ENCODE measurements at places on chromosomes 4 and X.

- DNase-seq, result no peak
Measured at GRCh38 chr4:107742791-107743190, 22.8 kb upstream of the PAPSS1 start.

GRCh38 chr4:20839957-20840356 lies 139.7 kb downstream of the PACRGL start:
- peak; percentile 33 for DNase-seq

DNA sequence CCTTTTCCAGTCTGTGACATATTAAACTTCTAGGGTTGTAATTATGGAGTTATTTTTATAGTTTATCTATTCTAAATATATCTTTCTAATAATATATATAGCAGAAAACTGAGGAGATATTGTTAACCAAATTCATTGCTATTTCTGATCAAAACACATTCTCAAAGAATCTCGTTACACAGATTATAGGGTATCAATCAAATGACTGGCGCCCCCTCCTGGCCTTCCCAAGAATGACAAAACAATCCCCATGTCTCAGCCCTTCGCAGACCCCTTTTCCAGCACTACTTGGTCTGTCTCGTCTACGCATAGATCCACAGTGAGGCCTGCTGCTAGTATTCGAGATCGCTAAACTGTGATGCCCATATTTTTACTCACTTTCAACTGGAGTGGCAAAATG lies 209.3 kb downstream of the GPC3 start:
- DNase-seq, result no peak

DNA sequence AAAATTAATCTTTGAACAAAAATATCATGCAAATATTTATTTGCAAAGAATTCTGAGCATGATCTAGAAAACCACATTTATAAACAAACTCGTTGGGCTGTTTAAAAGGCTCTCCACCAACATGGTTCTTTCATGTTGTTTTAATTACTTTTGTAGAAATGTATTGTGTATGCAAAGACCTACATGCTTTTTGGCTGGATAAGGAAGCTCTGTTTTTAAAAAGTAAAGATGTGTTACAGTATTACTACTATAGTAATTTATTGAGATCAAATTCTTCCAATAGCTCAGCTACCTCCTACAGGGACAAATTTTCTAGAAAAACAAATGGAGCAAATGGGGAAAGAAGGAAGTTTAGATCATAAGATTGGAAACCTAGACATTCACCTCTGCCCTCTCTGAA lies 177.5 kb upstream of the TTC29 start:
- DNase-seq, result no peak

- DNase-seq, result no peak
Measured at GRCh38 chr4:74304095-74304625, 4.1 kb upstream of the EPGN start.

DNA sequence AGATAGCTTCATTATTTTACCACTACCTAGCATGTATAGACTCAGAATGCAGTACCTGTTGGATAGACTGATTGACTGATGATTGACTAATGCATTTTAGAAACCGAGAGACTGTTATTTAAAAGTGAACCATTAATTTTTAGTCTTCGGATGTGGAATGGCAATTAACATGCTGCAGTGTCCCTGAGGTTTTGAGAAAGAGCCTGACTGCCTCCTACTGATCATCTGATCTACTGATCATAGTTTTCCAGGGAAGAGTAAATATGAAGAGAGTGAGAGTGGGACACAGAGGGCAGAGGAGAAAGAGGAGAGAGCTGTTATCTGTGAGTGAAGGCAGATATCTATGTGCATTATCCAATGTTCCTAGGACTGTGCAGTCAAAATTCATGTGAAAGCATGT lies 764.7 kb downstream of the TRIML1 start:
- DNase-seq, result no peak

GRCh38 chr4:181911420-181911819 lies 331.8 kb upstream of the TENM3 start:
- DNase-seq, result no peak

GRCh38 chr4:53455766-53456165 lies 78.3 kb downstream of the FIP1L1 start:
- no peak for DNase-seq

DNA sequence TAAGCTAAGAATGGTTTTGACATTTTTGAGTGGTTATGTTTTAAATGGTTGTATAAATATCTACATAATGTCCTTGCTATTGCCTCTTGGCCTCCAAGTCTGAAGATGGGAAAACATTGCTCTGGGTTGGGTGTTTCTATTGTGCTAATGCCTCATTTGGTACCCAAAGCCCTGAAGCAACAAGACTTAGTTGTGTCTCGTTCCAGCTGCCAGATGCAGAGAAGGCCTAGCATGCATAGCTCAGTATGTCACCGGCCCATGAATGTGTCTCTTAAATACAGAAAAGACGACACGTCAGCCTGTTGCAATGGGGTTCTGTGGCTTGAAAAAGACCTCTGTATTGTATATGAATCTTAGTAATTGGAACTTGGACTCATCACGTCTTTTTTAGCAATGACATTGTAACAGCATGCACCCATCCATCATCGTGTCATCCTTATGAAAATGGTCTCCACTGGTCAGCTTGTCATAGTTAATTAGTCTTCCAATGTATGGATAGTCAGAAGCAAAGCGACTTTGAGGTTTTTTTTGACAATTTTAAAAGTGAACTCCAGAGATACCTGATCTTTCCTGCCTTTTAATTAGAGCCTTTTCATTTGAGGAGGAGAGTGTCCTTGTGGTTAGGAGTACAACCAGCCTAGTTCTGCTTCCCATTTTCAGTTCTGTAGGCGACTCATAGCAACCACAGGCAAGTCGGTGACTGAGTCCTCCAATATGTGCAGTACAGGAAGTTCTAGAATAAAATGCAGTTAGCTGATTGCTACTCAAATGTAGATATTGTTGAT lies 126.4 kb upstream of the GATB start:
- DNase-seq, result peak; percentile 53

GRCh38 chr4:135994360-135994759 lies 1537.9 kb downstream of the PCDH18 start:
- DNase-seq, result no peak

DNA sequence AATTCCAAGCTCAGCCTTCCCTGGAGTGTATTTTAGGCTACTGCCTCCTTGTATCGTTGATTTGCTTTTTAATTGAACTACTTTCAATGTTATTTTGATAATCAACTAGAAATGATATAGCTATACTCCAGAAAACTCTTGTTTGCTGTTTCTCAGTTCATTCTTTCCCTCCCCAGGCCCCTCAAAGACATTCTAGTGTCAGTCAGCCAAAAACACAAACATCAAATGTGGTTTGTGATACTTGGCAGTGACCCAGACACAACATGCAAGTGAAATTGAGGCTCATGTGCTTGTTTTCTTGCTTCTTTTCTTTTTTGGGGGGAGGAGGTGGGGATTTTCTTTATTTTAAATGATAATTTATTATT lies 7.6 kb downstream of the FAT4 start:
- no peak for DNase-seq

GRCh38 chr4:45082101-45082500 lies 355.7 kb upstream of the GNPDA2 start:
- no peak for DNase-seq

- no peak for DNase-seq
Measured at GRCh38 chrX:86930419-86930818, 587.2 kb upstream of the KLHL4 start.

- DNase-seq, result no peak
Measured at GRCh38 chrX:78650906-78651437, 8.2 kb downstream of the RTL3 start.

- DNase-seq, result no peak
Measured at GRCh38 chrX:50838820-50839600, 25.0 kb upstream of the SHROOM4 start.

- DNase-seq, result peak; percentile 40
Measured at GRCh38 chr4:30802622-30803323, 82.6 kb downstream of the PCDH7 start.

GRCh38 chr4:140100771-140101170 lies 53.2 kb downstream of the MAML3 start:
- no peak for DNase-seq

- no peak for DNase-seq
Measured at GRCh38 chrX:72371405-72371804, 65.7 kb upstream of the CITED1 start.

- no peak for DNase-seq
Measured at GRCh38 chrX:149628280-149628679, 3.3 kb downstream of the TMEM185A start.
